ENCODE measurements at places on chromosomes 1 and 21.

DNA sequence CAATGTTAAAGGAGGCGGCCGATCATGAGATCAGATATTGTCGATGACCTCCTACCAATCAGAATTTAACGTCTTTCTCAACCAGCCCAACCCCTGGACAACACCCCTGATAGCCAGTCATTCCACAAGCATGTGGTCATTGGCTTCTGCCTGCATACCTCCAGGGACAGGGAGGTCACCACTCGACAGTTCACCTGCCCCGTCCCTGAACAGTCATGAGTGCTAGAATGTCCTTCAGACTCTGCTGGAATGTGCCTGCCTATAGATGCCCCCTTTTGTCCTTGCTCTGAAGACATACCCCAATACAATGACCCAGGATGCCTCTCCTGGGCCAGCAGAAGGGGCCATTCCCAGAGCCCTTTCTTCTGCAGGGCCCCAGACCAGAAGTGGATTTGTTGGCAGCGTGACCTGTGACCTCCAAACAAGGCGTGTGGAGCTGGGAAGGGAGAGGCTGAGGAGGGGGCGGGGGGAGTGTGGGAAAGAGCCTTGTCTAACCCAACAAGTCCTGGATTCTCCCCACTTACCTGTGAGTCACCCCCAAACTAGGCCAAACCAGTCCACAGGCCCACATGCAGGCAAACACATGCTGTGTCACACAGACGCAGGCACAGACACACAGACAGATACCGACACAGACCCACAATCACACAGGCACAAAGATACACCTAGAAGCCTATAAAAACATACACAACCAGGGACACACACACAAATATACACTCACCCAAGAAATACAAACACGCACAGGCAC, 2.2 kb downstream of the CRYBG2 start:
- no peak for DNase-seq

DNA sequence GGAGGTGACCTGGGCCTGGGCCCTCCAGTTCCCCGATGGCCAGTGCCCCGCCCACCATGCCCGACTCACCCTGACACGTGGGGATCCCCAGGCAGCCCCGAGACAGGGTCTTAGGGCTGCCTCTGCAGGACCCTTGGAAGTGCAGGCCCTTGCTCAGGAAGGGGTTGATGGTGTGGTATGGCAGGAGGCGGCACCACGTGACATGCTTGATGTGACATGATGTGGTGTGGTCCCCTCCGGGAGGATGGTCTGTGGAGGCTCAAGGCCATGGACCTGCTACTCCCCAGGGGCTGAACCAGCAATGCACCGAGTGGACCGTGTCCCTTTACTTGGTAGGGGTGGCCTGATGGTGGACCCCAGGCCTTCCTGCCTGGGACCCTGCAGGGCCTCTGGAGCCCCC, 21.9 kb upstream of the PLCH2 start:
- no peak for DNase-seq

GRCh38 chr21:41326414-41327080, 9.9 kb downstream of the FAM3B start:
- DNase-seq: peak; percentile 79

DNA sequence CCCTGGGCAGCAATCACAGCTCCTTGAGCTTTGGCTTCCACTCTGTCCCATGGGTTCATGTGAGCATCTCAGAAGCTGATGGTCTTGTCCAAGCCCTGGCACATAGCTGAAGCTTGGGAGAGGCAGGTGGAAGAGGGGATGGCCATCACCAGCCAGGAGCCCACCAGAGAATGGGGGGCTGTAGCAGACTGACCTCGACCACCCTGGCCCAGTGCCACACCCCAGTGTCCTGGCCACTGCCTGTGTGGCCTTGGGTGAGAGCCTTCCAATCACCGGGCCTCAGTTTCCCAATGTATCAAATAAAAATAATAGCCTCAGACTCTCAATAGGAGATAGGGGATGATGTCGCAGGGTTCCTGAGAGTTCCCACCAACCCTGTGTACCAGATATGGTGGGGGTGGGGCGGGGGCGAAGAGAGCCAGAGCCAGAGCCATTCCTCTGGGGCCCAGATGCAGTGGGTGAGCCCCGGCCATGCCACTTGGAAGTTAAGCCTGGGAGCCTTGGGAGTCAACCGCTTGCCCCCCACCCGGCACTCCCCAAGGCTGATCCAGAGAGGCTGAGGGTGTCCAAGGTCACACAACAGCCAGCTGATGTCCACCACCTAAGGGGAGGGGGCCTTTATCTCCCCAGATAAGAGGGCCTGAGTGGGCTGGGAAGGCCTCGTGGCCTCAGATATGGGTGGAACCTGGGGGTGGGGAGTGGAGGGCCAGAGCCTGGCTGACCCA, 9.3 kb upstream of the EDN2 start:
- DNase-seq: no peak

DNA sequence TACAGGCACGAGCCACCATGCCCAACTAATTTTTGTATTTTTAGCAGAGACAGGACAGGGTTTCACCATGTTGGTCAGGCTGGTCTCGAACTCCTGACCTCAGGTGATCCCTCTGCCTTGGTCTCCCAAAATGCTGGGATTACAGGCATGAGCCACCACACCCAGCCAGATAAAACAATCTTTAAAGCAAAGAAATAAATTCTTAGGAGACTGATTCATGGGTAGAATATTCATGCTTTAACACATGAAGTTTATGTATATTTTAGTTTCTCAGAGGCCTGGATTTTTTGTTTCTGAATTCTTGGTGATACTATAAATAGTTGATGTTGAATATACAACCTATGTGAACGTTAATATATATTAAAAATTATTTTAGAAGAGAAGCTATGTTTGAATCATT, 127.4 kb upstream of the KIAA1614 start:
- no peak for DNase-seq

DNA sequence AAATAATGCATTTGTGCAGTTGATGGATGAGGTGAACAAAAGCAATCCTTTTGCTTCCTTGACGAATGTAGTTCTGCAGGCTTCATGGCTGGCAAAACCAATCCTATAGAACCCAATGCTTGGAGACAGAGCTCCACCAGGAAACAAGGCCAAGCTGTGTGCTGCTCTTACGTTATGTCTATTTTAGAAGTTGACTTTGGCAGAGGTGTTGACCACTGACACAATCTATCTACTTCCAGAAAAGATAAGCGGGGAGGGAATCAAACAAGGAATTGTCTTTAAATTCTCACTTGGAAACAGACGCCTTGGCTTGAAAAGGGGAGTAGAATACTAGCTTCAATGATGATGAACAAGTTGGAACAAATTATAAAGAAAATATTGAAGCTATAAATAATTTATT, 211.2 kb downstream of the SETD4 start:
- DNase-seq: no peak

GRCh38 chr1:225987491-225988316, 11.4 kb downstream of the SDE2 start:
- no peak for DNase-seq

DNA sequence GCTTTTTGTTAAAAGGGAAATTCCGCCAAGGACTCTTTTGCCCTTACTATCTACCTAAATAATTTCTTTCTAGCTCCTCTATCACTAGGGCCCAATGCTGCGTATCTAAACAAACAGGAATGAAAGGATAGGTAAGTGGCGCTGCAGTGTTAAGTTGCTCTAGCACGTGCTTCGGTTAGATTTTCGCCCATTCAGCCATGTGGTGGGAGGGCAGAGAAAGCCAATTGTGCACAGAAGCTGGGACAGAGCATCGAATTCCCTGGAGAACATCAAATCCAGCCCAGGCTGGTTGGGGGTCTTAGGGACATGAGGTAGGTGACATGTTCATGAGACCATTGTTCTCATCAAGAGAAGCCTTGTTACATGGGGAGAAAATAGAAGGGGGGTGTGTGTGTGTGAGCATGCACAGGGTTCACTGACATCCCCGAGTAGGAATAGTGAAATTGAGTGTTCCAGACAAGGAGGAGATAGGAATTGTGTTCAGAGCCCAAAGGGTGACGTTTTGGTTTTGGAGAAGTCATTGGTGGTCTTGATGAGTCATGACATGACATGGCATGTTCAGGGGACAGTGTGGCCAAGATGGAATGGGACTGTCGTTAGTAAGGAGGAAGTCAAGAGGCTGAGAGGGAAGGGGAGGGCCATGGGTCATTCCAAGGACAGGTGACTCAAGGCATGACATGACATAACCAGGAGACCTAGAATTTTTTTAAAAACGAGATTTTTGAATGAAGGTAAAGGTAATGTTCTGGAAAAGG, 107.1 kb downstream of the TLR5 start:
- DNase-seq: no peak

GRCh38 chr1:212503714-212504113, 71.0 kb downstream of the NENF start:
- no peak for DNase-seq

GRCh38 chr1:98045767-98046641, 125.2 kb upstream of the DPYD start:
- DNase-seq: no peak

DNA sequence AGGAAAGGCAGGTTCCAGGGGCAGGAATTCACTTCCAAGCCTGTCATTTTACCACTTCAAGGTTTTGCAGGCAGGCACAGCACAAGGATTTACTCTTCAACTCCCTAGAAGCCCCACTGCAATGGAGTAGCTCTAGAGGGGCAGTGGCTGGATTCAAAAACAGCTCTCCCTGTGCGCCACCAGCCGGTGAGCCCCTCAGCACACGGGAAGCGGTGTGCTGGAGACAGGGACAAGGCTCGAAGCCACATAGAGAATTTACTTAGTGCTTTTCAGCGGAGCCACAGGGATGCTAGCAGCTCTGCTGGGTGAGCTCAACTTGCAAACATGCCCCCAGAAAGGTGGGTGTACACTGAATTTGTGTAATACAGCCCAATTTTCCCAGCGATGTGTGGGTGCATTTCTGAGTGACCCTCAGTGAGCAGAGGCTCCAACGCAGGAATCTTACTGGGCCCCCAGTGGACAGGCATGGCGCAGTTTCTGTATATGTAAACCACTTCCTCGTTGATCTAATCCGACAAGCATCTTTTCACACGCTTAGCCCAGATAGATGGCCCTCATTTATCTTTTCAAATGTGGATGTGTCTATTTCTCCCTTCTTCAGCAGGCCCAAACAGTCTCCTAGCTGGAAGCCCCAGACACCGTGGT, 10.9 kb downstream of the VWA5B1 start:
- DNase-seq: no peak

DNA sequence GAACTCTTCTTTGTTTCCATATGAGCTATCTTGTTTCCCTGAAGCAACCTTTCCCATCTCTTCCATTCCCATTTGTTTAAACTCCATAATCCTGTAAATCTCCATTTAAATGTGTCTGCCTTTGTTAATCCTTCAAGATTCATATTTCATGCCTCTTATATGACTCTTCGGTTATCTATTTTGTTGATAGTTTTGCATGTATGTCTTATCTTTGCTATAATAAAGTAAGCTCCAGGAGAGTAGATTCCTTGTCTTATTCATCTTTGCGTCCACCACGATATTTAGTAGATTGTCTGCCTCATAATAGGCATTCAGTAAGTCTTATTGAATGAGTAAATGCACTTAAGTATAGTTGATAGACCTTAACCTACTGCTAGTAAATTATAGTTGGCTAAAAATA, 18.4 kb downstream of the CLIC4 start:
- no peak for DNase-seq

Data from body of pancreas (tissue), 4 donors.